ENCODE measurements at places on chromosomes 7 and 10.
A peak's percentile ranks its signal among the peaks of the same experiment; 100 is the strongest.

GRCh38 chr7:15998617-15999016 lies 312.1 kb upstream of the MEOX2 start:
- no peak for DNase-seq

DNA sequence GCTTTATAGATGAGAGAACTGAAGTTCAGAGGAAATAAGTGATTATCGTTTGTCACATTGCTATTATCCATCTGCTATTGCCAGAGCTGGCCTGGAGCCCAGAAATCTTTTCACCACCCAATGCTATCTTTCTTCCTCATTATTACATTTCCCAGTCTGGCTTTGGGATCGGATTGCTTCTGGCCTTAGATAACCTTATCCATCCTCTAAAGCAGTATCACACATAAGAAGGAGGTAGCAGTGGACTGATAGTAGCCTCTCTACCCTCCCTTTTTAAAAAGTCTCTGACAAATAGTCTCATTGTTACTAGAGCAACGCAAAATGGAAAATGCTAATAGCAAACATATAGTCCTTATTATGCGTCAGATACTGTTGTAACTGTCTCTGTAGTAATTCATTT lies 1.3 kb upstream of the CLDN12 start:
- DNase-seq, result no peak

GRCh38 chr7:40301486-40302068 lies 166.8 kb downstream of the SUGCT start:
- no peak for DNase-seq

DNA sequence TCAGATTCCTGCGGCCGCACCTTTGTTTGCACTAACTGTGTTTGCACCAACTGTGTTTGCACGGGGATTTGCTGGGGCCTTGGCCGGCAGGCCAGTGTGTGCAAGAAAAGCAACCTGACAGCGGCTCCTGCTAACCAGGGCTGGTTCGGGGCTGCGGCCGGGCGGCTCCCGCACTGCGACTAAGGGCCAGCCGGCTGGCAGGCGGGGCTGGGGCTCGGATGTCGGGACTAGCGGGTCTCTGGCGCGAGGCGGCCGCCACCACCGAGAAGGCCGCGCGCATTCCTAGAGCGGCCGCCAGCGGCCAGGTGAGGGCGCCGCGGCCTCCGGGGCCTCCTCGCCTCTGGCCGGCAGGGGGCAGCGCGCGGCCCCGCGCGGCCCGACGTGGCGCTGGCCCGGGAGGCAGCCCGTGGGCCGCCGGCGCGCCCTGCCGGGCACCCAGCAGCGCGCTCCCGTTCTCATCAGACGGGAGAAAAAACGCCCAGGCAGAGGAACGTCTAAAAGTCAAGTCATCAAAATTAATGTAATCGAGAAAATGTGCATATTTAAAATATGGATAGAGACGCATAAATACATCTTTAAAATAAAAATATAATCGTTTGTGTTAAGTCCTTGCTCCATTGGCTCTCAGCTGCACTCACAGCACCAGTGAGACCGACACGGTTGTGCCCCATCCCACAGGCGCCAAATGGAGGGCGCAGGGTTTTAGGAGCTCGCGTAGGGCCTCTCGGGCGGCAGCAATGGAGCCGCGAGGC lies 38.5 kb downstream of the ZNF777 start:
- peak; percentile 97 for DNase-seq

DNA sequence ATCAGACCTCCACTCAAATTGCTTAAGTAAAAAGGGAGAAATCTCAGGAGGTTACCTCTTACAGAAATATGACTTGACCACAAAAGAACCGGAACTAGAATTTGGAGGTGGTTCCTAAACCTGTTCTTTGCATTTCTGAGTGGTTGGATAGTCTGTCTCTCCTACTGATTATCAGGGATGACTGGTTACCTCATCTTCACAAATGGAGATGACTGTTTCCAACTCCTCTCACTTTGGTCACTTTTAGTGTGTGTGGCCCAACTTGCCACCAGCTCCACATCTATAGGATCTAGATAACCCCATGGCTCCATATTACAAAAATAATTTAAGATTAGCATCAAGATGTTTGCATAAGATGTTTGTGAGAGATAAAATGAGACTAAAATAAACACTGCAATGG lies 95.5 kb downstream of the CCDC71L start:
- no peak for DNase-seq
